ENCODE measurements at places on chromosomes 4 and X.

DNA sequence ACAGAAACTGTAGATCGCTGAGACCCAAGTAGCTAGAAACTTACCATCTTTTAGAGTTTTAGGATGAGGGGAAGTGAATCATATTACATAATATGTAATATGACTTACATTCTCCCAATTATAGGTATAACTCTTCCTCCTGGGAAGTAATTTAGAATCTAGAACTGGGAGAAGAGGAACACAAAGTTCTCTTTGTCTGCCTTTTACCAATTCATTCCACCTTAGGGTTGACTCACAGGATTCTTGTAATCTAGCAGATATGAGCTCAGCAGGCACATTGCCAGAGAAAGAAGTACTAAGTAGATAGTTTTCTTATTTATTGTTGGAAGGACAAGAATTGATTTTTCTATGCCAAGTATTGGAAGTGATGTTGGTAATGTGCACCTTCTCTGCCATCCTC is 58.0 kb upstream of the CCSER1 start:
- DNase-seq: no peak

DNA sequence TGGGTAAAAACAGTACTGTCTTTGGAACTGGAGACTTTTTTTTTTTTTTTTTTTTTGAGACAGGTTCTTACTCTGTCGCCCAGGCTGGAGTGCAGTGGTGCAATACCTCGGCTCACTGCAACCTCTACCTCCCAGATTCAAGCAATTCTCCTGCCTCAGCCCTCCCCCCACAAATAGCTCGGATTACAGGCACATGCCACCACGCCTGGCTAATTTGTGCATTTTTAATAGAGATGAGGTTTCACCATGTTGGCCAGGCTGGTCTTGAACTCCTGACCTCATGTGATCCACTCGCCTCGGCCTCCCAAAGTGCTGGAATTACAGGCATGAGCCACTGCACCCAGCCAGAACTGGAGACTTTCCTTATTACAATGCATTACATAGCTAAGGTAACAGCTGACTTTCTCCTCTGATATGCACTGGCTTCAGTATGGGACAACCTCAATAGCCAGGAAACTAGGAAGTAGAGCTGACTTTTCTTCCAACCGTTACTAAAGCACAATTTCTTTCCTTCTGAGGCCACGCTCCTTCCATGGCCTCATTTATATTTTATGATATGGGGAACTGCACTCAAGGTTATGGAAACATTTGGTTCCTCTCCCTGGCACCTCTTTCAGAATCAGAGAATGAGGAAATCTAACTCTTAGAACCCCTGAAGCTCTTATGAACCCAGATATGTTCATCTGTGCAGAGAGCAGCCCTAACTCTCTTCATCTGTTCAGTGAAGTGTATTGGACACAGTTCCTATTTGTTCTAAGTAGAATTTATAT is 53.5 kb upstream of the FAM9B start:
- no peak for DNase-seq

DNA sequence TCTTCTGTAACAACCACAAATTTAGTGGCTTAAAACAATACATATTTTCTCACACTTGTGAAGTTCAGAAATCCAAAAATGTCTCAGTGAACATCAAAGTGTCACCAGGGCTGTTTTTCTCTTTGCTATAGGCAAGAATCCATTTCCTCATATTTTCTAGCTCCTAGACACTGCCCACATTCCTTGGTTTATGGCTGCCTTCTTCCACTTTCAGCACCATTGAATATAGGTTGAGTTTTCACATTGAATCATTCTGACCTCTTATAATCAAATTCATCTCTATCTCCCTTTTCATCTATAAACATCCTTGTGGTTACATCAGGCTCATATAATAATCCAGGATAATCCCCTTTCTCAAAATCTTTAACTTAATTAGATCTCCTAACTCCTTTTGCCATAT is 37.0 kb upstream of the TACR3 start:
- no peak for DNase-seq

DNA sequence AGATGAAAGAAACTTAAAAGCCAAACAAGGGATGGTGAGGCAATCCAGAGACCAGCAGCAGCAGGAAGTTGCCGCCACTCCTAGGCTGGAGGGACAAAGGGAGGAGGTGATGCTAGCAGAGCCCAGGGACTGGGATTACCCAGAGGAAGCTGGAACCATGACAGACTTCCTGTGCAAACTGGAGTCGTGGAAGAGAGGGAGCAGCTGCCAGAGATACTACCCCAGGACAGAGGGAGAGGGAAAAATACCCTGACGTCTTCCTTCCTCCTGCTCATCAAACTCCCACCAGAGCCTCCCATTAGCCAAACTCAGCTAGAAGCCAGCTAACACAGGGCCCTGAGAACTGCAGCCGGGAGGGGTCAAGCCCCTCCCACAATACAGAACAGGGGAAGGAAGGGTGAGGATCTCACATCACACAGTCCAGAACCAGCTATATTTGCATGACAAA is 101.2 kb upstream of the KLF3 start:
- no peak for DNase-seq

DNA sequence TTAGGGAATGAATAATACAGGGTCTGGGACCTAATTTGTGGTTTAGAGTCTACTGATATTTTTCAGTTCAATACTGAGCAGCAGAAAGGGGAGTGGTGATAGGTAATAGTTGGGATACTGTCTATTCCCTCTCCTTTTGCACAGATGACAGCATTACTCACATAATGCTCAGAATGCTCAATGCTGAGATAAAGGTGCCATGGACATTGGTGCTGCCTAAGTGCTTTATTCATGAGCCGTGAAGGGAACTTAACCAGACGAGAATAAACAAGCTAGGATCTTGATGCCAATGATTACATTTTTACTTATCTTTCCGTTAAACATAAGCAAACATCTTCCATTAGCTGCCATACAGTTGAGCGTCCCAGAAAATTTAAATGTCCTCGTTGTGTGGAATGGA is 75.6 kb downstream of the STK32B start:
- DNase-seq: no peak

DNA sequence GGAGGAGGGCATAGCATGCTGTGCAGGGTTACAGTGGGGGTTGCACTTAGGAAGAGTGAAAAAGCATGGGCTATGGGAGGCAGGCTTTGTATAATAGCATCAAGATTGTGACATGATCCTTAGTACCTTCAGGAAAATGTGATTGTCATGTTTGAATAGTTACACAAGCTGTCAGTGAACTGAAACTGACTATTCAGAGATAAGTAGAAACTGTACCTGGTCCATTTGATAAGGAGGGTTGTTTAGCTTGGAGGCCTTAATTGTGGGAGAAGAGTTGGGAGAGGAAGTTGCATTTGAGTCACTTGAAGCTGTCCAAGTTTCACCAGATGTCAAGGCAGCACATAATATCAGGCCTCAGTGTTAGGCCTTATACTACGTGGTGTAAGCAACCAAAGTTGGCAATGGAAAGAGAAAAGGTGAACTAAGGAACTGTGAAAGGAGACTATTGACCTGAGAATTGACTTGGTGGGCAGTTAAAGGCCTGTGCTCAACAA is 85.0 kb downstream of the TEX13C start:
- no peak for DNase-seq

- DNase-seq: no peak
These were observed 5.7 kb upstream of the GPR174 start for GRCh38 chrX:79138658-79139241.

GRCh38 chr4:123588631-123589241 is 192.1 kb downstream of the SPRY1 start:
- DNase-seq: no peak

DNA sequence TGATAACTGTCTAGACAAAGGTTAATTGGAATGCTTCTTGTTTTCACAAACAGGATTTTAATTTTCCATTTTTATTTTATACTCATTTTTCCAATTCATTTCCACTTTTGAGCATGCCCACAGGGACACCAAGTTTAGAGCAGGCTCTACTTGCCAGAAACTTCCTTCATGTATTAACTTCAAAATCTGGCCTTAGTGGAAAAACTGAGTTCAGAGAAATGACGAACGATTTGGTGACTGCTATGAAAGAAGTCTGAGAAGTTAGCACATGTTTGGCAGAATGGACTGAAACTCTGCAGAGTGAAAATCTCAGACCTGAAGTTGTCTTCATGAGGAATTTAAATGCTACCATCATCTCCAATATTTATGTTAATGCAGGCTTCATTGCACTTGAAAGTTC is 214.1 kb downstream of the THOC2 start:
- DNase-seq: no peak

GRCh38 chr4:77481856-77482255 is 123.8 kb upstream of the CXCL13 start:
- no peak for DNase-seq

GRCh38 chr4:76738086-76738931 is 159.6 kb downstream of the SOWAHB start:
- no peak for DNase-seq

DNA sequence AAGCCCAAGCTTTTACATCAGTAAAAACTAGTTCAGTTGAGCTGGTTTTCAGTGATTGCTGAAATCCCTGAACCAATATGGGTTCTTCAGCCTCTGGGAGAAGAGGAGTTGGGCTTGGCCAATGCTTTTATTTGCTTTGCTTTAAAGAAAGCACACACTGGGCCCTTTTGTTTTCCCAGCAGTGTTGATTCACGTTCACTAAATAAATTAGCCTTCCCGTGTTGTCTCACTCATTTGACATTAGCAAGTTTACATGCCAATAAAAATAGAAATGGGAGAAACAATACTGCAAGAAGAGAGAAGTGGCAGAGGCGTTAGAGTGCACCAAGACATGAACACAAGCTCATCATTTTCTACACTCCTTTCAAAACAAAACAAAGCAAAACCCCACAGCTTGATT is 136.2 kb downstream of the SHROOM3 start:
- DNase-seq: no peak

- no peak for DNase-seq
These were observed 421.9 kb upstream of the TENM3 start for GRCh38 chr4:181821039-181822004.

GRCh38 chrX:53732797-53733196 is 46.3 kb upstream of the HUWE1 start:
- DNase-seq: no peak

DNA sequence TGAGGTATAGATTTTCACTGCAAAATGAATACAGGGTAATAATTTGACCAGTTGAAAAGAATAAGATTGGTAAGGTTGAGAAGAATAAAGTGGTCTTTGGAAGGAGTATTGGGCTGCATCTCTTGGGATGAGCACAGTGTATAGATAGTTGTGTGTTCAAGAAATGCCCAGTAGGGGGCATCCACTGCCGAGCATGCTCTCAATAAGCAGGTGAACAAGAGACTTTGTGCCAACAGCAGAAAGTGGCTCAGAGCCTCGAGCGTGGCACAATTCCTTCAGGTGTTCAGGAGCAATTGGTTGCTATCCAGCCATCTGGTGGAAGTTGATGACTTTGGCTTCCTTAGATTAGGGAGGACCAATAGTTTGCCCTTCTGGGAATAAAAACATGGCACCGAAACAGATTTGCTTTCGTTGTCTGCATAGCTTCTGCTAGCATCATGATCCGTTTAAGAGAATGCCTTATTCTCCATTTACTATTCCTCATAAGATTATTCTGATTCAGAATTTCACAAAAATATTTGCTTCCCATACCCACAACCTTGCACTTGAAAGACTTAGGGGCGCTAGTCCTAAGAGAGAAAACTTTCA is 258.1 kb upstream of the NEIL3 start:
- DNase-seq: no peak

- no peak for DNase-seq
These were observed 891.8 kb upstream of the NDST4 start for GRCh38 chr4:116005037-116005805.

DNA sequence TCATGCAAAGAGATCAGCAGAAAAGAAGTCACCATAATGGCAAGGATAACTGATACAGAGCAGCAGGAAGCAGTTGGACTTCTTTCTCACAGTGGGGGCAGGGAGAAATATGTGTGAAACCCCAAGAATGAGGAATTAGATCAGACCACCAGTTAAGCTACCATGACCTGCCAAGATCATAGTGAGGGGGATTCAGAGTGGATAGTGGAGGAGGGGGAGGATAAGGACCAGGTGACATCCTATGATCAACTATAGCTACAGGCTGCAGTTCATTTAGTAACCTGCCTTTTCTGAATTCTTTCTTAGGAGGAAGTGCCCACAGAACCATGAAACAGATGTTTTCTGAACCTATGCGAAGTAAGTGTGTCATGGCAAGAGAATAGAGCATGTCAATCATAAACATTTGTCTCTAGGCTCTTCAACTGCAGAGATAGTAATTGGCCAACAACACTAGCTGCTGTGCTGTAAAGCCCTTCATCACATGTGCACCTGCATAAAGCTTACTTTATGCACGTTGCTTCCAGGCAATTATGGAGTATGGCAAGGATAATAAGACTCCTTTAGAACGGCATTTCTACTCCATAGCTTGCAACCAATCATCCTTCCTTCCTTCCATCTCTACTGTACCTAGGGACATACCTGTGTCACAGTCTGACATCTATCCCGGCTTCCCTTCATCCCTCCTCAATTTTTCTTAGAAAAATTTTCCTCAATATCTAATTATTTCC is 329.7 kb downstream of the EPHA5 start:
- no peak for DNase-seq

DNA sequence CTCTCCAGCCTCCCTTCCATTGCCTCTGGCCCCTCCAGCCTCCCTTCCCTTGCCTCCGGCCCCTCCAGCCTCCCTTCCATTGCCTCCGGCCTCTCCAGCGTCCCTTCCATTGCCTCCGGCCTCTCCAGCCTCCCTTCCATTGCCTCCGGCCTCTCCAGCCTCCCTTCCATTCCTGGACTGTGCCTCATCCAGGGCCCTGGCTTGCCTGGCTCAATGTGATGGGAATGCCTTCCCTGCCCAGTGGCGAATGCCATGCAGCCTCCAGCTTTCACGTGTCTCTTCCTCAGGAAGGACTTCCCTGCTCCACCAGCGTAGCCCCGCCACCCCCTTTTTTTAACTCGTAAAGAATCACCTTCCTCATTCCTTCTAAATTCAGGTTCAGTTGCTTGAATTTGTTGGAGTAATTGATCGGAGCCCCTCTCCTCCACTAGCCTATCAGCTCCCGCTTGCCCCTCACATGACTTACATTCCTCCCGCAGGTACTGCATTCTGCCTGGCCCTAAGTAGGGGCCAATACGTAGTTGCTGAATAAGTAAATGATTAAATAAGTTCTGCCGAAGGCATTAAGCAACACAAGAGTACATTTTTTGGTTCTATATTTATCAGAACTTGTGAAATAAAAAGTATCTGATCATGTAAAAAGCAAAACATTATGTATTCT is 30.3 kb downstream of the SORBS2 start:
- no peak for DNase-seq

DNA sequence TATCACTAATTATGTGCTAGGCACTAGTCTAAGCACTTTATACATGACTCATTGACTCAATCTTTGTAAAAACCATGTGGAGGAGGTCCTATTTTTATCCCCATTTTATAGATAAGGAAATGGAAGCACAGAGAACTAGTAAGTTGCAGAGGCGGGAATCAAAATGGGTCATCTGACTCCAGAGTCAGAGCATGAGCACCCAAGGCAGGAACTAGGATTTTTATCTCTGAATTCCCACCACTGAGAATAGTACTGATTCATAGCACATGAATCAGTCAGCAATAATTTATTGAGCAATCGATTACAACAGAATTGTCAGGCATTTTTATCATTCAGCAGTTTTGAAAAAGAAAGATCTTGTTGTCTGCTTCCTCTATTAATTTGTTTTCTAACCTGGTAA is 19.3 kb downstream of the SCARB2 start:
- no peak for DNase-seq
